ENCODE measurements at places on chromosomes 2 and 18.

- DNase-seq: no peak
Measured at GRCh38 chr18:60082790-60083189, 183.0 kb downstream of the PMAIP1 start.

- no peak for DNase-seq
Measured at GRCh38 chr2:137173463-137173862, 408.1 kb downstream of the THSD7B start.

- DNase-seq: peak; percentile 65
Measured at GRCh38 chr2:202178346-202178958, 59.9 kb downstream of the SUMO1 start.

DNA sequence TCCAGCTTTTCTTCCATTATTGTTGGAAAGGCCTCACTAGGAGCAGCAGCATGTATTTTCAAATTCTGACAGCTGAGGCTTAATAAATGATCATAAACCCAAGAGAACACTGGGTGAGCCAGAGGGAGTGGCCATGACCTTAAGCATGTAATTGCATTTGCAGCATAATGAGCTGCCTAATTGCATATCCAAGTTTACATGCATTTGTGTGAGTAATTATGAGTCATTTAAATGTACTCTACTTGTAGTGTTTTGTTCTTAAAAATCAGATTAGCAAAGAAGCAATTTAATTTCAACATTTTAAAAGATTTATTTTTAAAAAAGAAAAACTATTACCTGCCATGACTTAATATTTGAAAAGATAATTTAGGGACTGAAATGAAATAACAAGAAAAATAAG, 74.8 kb downstream of the NOL10 start:
- DNase-seq: no peak

DNA sequence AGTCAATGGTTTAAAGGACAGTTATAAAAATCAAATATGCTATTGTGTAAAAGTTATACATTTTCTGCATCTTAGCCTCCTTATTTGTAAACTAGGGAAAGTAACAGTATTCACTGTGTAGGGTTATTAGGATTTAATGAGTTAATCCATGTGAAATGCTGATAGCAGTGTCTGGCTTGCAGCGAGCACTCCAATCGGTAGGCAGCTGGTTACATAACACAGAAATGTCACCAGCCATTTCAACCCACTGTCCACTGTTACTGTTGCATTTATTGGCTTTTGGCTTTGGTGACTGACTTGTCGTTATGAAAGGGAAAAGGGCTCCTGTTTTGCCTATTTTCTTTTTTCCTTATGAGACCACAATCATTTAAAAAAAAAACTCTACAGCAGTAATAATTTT, 38.9 kb downstream of the ID2 start:
- DNase-seq: no peak

DNA sequence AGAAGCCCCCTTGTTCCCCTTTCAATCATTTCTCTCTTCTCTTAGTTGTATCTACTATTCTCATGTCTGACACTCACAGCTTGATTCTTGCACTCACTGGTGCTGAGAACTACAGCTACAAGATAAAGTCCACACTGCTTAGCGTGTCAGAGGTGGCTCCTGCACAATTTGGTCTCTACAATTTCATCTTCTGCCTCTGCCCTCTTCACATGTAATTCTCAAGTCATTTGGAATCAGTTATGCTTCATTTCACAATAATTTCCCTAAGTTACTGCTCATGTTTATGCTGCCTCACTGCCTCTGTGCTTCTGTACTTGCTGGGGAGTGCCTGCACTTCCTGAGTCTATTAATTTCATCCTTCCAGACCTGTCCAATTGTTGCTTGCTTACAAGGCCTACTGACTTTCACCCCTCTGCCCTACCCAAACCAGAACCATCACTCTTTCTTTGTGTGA, 11.6 kb upstream of the NAB1 start:
- DNase-seq: no peak

DNA sequence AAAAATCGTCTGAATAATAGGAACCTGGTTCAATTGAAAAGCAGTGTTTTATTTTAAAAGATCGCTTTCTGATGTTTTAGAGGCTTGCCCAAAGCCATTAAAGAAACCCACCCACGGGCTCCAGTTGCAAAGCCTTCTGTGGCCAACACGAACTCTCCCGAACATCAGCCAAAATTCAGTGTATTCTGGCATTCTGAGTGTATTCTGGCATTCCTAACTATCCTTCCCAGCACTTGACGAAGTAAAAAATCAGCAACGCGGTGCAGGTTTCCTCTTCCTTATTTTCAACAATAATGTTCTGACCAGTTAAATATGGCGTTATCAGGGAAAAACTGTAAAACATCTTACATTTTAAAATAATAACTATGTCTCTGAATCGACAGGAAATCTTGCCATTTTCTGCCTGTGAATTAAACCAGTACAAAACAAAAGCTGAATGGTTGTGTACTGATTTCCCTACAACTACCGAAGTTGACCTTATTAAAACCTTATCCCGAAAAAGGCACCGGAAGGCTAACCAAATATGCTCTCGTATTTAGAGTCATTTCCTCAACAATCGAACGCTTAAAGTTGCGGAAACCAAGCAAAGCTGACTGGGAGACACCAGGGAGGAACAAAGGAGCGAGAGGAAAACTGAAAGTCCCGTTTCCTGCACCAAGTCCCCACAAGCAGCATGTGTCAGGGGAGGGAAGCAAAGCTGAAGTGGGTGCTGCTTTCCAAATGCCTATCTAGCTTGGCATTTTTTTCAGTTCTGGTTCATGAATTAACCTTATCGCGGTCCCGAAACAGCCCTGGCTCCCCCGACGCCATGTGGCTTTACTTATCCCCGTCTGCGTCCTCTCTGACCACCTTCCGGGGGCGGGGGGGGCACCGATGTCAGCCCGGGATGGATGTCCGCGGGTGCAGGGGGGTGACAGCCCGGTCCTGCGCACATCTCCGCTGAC, 44.3 kb downstream of the ZNF516 start:
- DNase-seq: no peak

DNA sequence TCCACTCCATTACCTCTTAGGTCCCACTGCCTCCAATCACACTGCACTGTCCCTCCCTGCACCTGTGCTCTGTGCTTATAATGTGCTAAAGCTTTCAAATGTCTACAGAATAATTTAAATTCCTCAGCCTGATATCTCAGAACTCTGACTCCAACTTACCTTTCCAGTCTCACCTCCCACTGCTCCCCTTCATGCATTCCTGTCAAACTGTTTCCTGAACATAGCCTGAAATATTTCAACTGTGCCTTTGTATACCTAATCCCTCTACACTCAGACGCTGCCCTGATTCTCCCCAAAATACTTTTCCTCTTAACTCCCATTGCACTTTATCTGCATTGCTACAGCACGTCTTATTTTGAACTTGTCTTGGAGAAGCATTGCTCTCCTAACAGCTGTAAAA, 40.5 kb downstream of the CHMP3 start:
- DNase-seq: no peak

GRCh38 chr2:95287806-95288205, 9.3 kb upstream of the KCNIP3 start:
- DNase-seq: no peak

- DNase-seq: no peak
Measured at GRCh38 chr2:222136106-222136630, 162.6 kb downstream of the PAX3 start.

DNA sequence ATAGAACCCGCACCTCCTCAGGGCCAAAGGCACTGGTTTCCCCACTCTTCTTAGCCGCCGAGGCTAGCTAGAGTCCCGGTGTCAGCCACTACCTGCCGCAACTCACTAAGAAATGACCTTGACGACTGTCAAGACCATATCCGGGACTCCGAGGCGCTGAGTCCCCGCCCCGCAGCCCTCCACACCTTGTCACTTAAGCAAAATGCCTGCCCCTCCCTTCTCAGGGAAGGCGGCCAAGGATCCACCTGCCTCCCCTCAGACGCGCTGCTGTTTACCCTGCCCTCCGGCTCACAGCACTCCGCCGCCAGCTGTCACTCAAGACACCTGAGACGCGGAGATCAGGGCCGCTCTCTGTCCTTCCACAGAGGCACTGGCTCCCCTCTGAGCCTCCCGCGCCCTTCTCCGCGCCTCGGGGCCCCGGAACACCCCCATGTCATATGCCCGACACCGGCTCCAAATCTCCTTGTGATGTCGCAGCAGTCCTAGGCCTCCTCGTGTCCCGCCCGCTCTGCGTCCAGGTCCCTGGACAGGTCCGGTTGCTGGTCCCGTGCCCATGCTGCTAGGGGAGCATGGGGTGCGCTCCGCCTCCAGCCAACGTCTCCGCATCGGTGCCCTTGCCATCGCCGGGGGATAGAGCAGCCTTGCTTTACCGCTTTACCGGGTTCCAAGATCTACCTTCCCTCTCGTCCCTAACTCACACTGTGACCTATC, 32.5 kb upstream of the REG3G start:
- DNase-seq: peak; percentile 73

- no peak for DNase-seq
Measured at GRCh38 chr2:66567729-66568128, 132.8 kb downstream of the MEIS1 start.

DNA sequence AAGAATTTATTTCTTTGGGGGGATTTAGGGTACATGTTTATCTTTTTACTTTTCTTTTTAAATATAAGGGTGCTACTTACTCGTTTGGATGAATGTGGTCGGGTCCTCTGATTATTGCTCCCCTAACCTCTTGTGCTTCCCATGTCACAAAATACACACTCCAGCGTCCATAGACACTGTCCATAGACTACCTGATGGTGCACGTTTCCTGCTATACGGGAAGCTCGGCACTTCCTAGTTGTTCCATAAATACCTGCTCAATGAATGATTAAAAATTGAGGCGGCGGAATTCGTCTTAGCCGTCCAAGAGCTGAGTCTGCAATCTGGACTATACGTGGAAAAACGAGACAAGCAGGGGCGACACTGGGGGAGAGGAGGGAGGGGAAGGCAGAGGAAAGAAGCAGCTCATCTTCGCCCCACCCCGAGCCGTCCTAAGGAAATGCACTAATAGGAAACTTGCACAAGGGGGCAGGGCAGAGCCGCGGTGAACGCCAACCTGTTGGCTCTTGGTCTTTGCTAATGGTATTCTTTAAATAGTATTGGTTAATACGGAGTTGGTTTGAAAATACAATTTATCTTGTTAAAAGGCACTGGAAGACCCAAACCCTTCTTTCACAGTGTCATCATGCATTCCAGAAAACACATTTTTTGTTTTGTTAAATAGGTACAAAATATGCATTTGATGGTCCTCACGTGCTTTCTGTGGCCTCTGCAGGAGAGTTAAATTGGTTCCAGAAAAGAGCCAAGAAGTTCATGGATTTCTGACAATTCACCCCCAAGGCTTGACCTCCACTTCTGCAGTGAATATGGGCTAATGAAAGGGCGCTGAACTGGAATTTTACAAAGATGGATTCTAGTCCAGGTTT, 73.0 kb upstream of the KCTD1 start:
- peak; percentile 39 for DNase-seq

DNA sequence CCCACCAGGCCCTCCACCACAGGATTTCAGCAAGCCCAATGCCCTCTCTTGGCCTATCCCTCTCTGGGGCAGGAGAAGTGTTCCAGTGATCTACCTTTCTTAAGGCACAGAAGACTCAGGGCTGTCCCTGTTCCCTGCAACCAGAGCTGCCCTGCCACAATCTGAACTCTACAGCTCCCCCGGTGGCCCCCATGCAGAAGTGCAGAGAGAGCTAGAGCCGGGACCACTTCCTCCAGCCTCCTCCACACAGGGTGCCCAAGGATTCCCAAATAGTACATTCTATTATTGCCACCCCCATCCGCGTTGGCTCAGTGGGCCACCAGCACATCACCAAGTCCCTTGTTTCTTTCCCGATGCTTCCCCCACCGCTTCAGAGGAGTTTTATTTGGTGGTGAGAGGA, 114.8 kb upstream of the PTPRM start:
- DNase-seq: peak; percentile 29

GRCh38 chr2:181466661-181467576, 9.7 kb downstream of the ITGA4 start:
- DNase-seq: peak; percentile 68

GRCh38 chr2:62178741-62179271, 17.1 kb upstream of the B3GNT2 start:
- DNase-seq: no peak

DNA sequence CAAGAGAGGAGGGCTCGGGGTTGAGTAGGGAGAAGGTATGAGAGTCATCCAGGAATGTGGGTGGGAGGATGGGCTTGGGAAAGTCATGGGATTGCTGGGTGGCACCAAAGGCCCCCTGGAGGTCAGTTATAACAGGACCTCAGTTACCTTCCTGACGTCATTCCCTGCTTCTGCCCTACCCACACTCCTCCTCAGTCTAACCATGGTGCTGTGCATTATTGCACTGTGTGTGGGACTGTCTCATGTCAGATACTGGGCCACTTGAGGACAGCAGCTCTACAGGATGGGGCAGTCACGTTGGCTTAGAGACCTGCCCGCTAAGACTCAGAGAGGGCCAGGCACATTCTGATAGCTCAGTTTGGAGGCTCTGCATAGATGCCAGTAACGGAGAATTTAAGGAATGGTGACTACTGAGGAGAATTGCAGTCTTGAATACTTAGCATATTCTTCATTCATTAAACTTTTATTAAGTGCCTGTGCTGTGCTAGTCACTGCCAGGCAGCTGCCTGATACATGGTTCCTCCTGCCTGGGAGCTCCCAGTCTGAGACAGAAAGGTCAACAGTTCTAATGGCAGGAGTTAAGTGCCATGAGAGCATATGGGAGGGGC, 90.5 kb downstream of the LAMA3 start:
- DNase-seq: no peak

- no peak for DNase-seq
Measured at GRCh38 chr18:47081578-47081977, 46.2 kb upstream of the ELOA2 start.

GRCh38 chr2:111905990-111906735, 7.8 kb downstream of the MERTK start:
- peak; percentile 5 for DNase-seq

GRCh38 chr2:37604716-37605115, 66.7 kb downstream of the CDC42EP3 start:
- DNase-seq: no peak

DNA sequence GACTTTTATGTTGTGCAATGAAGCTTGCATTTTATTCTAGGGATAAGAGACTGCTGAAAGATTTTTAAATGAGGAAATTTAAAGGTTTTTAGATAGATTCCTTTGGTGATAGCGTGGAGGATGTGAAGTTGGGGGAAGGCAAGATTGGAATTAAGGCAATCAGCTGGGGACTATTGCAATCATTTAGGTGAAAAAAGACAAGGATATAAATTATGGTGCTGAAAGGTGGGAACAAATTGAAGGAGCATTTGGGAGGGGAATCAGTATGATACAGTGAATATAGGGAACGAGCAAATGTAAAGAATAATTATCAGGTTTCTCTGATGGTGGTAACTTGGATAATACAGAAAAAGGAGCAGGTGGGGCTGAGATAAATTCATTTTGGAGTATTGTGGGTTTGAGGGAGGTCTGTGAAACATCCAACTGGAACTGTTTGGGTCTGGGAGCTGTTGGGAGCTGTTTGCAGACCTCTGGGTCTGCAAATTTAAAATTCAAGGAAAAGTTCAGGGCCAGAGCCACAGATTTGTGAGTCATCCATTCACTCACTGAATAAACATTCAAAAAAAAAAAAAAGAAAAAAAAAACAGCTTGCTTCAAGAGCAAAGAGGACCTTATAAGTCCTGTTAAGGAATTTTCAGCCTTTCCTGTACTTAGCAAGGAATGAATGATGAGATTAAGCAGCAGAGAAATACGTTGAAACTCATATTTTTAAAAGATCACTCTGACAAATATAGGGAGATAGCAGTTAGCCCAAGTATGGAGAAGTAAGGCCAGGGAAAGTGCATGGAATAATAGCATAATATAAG, 257.5 kb upstream of the FN1 start:
- DNase-seq: no peak
